ENCODE measurements at places on chromosomes 7 and 10.

DNA sequence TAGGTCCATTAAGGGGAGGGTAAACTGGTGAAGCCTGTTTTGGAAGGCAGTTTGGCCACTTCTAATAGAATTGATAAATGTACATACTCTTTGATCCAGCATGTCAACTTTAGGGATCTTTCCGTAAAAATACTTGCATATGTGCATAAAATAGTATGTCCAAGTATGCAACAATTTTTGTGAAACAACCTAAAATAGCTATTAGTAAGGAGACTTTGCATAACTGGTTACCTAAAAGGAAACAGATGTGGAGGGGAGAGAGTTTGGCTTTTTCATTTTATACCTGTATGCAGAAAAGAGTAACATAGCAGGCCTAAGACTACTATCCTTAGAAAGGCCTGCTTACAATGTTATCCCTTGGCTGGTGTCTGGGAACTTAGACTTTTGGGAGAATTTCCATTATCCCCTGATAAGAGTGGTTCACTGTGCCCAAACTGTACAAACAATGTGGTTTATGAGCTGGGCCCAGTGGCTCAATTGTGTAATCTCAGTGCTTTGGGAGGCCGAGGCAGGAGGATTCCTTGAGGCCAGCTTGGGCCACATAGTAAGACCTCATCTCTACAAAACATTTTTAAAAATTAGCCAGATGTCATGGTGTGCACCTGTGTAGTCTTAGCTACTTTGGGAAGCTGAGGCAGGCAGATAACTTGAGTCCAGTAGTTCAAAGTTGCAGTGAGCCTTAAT lies 21.3 kb downstream of the PTPN12 start:
- DNase-seq: no peak

DNA sequence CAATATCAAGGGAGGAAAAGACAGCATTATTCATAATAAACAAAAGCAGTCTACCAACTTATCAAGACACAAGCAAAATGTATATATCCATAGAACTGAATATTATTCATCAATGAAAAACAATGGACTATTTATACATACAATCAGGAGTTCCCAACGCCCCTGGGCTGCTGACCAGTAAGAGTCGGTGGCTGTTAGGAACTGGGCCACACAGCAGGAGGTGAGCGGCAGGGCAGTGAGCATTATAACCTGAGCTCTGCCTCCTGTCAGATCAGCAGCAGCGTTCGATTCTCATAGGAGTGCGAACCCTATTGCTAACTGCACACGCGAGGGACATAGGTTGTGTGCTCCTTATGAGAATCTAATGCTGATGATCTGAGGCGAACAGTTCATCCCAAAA lies 71.7 kb upstream of the GPR22 start:
- no peak for DNase-seq

DNA sequence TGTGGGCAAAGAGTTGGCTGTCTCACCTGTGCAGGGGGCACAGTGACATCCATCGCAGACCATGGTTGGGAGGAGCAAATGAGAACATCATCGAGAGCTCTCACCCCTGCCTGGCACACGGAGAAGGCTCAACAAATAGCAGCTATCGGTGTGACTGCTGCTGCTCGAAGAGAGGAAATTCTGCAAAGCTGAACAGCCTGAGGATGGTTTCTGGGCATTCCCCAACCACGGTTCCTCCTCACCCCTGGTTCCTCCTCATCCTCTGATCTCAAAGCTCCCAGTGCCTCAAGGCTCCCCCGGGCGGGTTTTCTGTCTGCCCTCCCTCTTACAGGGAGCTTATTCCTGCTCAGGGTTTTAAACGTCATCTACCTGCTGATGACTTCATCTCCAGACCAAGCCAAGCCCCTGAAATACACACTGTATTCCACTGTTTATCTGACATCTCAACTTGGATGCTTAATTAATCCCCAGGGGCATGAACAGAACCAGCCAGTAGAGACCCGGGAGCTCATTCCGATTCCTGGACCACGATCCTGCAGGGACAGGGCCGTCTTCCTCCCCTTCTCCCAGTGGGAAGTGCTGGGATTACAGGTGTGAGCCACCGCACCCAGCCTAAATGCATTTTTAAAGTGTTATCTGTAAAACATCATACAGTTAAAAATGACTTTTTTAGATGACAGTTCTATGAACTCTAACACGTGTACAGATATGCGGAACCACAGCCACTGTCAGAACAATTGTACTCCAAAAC lies 19.5 kb upstream of the NOM1 start:
- DNase-seq: no peak

GRCh38 chr10:29926693-29927048 lies 132.7 kb downstream of the JCAD start:
- peak; percentile 21 for DNase-seq

DNA sequence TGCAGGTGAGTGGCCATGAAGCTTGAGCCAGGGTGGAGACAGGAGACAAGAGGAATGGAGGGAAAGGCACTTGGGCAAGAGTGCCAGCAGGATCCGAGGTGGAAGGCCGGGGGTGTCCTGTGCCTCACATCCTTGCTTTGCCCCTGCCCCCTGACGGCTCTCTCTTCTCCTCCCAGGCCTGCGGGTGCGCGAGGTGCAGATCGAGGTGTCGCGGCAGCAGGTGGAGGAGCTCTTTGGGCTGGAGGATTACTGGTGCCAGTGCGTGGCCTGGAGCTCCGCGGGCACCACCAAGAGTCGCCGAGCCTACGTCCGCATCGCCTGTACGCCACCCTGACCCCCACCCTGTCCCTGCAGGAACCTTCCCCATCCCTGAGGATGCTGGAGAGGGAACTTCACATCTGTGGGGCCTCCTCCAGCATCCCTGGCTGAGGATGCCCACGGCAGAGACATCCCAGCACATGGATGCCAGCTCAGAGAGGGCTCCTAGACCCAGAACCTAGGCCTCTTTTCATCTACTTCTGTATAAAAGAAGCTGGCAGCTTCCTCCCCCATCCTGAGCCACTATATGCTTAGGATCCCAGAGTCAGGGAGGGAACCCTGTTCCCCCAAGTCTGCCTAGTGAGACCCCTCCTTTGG lies 34.4 kb upstream of the SLC29A3 start:
- DNase-seq: no peak

DNA sequence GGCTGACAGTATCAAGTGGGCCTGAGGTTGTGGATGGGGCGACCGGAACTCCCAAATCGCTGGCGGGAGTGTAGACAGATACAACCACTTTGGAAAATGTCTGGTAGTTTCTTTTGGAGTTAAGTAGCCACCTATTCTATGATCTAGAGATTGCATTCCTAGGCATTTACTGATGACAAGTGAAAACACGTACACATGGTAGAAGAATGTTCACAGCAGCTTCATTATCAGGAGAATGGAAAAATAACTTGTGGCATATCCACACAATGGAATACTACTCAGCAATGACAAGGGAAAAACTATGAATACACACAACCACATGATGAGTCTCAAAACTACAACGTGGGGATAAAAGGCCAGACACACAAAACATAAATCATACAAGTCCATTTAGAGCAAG lies 146.0 kb downstream of the MYOF start:
- no peak for DNase-seq

- no peak for DNase-seq
Measured at GRCh38 chr7:1311406-1312135, 78.9 kb downstream of the UNCX start.

- no peak for DNase-seq
Measured at GRCh38 chr10:123515661-123516060, 150.5 kb upstream of the GPR26 start.

DNA sequence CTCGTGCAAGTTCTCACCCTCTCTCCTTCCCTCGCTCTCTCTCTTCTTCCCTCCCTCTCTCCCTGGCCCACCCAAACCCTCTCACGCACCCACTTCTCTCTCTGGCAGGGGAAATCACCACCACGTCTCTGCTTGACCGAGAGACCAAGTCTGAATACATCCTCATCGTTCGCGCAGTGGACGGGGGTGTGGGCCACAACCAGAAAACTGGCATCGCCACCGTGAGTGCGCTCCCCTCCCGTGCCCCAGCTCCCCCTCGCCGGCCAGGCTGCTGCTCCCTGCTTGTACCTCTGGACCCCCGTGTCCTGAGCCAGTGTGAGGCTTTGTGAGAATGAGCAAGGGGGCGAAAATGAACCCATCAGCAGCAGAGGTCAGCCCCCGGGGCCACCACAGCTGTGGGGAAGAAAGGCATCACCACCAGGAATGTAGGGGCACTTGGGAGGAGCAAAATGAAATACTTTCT lies 25.5 kb downstream of the C10orf105 start:
- DNase-seq: no peak

GRCh38 chr10:129973674-129974059 lies 9.6 kb upstream of the EBF3 start:
- no peak for DNase-seq

DNA sequence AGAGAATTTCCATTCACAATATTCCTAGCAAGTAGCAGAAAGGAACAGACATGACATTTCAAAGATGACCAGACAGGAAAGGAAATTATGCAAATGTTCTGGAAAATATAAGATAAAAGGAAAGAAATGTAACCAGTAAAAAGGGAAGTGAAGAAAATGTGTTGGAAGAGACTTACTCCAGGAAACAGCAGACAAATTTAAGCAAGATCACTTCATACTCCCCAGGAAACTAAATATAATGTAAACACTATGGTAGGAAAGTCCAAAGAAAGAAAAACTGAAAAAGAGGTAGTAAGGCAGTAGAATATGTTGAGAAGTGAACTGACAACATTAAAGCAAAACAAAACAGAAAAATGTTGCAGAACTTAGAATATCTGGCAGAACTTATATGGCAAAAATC lies 6.4 kb upstream of the ST8SIA6 start:
- DNase-seq: no peak

DNA sequence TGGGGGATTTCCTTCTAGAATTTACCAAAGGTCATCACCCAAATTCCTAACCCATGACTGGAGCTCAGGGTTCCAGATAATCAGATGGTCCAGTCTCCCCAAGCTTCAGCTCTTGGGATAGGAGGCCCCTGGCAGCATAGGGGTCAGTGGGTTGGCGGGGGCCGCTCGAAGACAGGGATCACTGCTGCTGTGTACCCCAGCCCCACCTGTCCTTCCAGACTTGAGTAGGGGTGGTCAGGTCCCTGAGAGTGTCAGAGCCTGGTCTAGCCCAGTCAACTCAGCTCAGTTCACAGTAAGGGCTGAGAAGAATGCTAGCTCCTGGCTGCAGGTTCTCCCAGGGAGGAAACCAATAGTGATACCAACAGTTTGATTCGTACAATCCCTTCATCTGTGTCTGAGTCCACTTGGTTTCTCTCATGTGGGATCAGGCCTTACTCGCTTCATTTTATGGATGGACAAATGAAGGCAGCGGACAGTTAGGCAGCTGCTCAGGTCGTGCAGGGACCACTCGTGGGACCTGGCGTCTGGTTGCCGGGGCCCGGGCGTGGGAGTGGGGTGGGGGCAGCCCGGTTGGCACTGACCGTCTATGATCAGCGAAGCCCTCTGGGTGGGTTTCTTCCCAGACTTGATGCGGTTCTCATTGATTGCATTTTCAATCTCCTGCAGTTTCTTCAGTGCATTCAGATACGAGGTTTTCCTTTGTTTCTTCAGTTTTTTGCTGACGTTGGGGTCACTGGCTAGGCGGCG lies 78.9 kb downstream of the PRPF18 start:
- DNase-seq: no peak

GRCh38 chr7:113891031-113891350 lies 27.8 kb downstream of the PPP1R3A start:
- no peak for DNase-seq

- no peak for DNase-seq
Measured at GRCh38 chr7:6496842-6497636, 49.3 kb upstream of the DAGLB start.

GRCh38 chr7:139876622-139877283 lies 47.7 kb downstream of the TBXAS1 start:
- DNase-seq: no peak

DNA sequence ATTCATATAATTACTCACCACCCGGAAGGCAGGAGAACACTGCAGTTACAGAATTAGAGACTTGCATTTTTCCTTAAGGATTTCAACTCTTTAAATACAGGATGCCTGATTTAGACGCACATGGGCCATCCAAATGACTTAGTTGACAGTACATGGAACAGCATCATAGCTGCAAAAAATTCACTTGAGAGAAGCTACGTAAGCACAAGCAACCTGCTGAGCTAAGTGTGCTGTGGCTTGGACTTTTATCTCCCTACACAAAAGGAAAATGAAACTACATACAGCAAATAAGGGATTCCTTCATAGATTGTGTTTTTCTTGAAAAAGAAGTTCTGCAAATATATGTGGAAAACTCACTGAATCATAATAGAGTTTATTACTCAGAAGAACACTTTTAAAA lies 152.6 kb downstream of the POU6F2 start:
- DNase-seq: no peak

DNA sequence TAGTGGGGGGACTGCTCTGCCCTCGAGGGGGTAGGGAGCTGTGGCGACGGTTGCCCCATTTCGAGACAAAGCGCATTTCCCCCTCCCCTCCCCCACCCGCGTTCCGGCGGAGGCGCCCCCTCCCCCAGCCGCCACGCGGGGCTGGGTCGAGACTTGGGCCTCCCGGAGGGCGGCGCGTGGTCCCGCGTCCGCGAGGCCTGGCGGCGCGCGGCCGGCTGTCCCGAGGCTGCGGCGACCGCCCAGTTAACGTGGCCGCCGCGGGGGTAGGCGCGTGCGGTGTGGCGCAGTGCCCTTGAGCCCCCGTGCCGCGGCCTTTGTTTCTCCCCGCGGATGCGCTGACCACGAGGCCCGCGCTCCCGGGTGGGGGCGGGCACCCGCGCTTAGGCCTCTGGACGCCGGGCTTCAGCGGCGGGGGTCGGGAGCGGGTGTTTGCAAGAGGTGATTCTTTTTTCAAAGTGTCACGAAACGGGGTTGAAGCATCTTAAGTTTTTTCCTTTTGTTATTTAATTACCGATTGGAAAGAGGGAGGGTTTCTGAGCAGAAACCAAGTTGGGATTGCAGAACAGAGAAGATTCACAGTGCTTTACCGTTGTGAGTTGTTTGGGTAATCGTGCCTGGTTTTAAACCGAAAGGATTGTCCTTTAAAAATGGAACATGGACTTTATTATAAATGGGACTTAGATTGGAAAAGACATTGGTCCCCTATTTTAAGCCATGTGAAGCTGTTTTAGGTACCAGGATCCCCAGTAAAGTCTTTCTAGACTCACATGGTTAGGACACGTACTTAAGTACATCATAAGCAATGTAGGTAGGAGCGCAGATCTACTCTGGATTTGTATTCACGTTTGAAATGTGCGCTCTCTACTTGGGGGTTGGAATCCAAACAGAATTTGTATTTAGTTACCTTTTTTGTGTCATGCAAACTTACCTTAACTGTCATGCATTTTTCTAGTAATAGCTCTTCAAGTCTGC lies 760 bp downstream of the CBX3 start:
- DNase-seq: no peak

GRCh38 chr10:17712717-17713471 lies 39.1 kb upstream of the TMEM236 start:
- DNase-seq: no peak

- no peak for DNase-seq
Measured at GRCh38 chr7:76260171-76260703, 42.2 kb upstream of the HSPB1 start.

DNA sequence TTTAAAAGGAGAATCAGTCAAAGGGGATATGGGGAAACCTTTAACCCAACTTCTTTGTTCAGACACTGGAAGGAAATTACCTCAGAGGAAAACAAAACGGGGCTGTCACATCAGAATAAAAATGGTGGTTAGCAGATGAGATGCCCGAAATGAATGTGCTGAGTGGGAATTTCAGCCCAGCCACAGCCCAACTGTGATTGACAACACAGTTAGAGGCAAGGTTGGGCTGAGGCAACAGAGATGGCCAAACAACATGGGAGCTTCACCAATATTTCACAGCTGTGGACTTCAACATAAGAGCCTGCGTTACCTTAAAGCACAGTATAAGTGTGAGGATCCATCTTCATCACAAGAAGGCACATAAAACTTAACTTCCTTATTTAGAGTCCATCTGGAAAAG lies 133.5 kb upstream of the PTPRZ1 start:
- no peak for DNase-seq

All from AG09309 (cell line).